Frontal cortex (tissue), 4 donors: ENCODE measurements at places on chromosomes 1 and 21.

- no peak for DNase-seq
Measured at GRCh38 chr1:42915456-42915855, 43.2 kb downstream of the SLC2A1 start.

DNA sequence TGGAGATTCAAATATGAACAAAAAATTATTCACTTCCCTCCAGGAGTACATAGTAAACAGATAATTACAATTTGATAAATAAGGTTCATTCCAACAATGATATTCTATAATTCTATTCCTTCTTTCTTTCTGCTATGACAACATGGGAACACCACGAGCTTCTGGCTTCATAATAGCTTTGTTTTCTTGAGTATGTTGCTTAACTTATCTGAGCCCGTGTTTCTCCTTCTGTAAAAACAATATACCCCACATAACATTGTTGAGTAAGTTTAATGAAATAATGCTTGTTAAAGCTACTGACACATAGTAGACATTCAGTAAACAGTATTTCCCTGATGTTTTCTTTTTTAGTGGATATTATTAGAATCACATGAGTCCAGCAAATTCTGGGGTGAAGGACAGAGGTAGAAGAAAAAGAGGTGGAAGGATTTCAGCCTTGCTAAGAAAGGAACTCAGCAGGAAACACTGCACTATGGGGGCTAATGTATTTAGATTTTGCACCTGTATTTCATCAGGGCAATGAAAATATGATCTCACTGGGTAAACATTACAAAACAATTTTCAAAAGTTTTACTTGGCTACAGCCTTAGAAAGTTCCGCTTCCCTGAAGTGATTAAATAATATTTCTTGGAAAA lies 430.8 kb upstream of the C1orf87 start:
- DNase-seq: no peak

DNA sequence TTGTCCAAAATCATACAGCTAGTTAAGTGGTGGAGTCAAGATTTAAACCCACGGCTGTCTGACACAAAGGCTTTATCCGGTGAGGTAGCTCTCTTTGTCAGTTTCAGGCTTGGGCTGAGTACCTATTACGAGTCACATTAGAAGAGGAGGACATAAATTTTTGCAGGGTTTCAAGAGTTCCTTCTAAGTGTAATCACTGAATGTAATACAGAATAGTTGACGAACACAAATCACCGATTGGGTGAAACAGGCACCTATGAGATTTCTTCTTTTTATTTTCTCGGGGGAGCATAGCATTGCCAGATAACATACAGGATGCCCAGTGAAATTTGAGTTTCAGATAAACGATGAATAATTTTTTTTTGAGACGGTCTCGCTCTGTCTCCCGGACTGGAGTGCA lies 847 bp downstream of the PSMD4 start:
- DNase-seq: no peak

DNA sequence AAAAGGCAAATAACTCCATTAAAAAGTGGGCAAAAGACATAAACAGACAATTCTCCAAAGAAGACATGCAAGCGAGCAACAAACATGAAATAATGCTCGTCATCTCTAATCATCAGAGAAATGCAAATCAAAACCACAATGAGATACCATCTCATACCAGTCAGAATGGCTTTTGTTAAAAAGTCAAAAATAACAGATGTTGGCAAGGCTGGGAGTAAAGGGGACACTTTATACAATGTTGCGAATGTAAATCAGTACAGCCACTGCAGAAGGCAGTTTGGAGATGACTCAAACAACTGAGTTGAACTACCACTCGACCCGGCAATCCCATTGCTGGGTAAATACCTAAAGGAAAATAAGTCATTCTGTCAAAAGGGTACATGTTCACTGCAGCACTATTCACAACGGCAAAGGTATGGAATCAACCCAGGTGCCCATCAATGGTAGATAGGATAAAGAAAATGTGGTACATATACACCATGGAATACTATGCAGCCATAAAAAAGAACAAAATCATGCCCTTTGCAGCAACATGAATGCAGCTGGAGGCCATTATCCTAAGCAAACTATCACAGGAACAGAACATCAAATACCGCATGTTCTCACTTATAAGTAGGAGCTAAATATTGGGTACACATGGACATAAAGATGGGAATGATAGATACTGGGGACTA lies 25.9 kb downstream of the TSPAN2 start:
- DNase-seq: no peak

GRCh38 chr1:67843331-67843730 lies 10.1 kb upstream of the GNG12 start:
- no peak for DNase-seq

DNA sequence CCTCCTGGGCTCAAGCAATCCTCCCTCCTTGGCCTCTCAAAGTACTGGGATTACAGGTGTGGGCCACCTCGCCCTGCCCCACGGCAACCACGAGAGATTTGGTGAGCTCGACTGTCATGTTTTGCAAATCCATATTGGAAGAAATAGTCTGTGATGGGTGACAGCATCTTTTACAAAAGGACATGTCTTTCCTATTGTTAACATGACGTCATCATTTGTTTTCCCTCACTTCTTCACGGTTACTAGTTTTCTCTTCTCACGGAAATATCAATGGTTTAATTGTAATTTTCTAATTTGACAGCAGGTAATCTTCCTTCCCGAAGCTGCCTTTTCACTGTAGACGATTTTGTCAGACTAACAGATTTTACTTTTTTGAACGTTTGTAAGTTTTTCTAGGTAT lies 110.8 kb upstream of the GREM2 start:
- DNase-seq: no peak

- DNase-seq: no peak
Measured at GRCh38 chr1:93692983-93693591, 11.4 kb upstream of the BCAR3 start.

DNA sequence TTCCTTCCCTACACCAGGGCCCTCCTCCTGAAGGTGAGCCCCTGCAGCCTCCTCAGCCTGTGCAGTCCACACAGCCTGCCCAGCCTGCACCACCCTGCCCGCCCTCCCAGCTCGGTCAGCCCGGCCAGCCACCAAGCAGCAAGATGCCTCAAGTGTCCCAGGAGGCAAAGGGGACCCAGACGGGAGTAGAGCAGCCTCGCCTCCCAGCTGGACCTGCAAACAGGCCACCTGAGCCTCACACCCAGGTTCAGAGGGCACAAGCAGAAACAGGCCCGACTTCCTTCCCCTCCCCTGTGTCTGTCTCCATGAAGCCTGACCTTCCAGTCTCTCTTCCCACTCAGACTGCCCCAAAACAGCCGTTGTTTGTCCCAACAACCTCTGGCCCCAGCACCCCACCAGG lies 38.8 kb downstream of the ZBTB17 start:
- no peak for DNase-seq

GRCh38 chr1:11527541-11528452 lies 48.8 kb downstream of the DISP3 start:
- DNase-seq: no peak

GRCh38 chr1:226697929-226698544 lies 41.0 kb downstream of the ITPKB start:
- DNase-seq: no peak

GRCh38 chr1:201609661-201610318 lies 70.9 kb downstream of the NAV1 start:
- DNase-seq: no peak

DNA sequence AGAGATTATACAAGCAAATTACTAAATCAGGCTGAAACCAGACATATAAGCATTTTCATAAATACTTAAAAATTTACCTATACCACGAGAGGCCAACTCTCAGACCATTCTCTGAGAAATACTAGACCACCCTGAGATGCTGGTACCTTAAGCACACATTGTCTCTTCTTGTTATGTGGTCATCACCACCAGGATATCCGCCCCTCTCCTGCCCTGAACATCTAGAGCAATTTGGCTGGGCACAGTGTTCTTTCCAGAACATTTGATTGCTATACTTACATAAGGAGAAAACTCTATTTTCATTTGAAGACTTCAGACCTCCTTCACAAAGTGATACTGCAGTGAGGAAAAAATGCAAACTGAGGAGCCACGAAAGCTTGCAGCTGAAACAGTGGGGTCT lies 36.2 kb upstream of the DUSP10 start:
- no peak for DNase-seq

DNA sequence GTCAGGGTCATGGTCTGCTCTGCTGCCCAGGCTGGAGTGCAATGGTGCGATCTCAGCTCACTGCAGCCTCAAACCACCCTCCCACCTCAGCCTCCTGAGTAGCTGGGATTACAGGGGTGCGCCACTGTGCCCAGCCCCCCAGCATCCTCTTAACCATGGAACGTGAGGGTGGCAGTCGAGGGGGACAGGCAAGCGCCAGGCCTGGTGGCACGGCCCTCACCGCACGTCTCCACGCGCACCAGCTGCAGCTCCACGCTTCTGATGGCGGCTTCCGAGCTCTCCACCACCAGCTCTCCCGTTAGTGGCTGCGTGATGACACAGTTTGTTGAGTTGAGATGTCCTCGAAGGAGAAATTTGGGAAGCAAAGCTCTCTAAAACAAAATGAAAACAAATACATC lies 39.1 kb downstream of the VPS26C start:
- DNase-seq: no peak

DNA sequence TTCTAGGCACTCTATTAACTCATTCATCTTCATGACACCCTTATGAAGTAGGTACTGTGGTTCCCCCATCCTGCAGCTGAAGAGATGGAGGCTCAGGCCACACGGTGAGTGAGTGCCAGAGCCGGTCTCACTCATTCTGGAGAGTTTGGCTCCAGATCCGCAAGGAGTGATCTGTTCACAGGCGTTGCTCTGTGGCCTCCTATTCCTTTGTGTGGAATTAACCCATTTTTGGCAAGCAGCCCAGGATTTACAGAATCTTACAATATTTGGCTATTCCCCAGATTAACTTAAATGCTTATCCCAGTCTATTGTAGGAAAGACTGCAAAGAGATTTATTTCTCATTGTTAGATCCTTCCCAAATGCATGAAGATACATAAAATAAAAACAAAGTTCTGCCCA lies 29.6 kb downstream of the KIAA0040 start:
- DNase-seq: no peak

GRCh38 chr21:43328958-43329691 lies 97.8 kb downstream of the SIK1 start:
- no peak for DNase-seq

GRCh38 chr1:54365398-54365797 lies 40.8 kb downstream of the SSBP3 start:
- DNase-seq: no peak

- DNase-seq: no peak
Measured at GRCh38 chr1:31763671-31764311, 349 bp downstream of the ADGRB2 start.

DNA sequence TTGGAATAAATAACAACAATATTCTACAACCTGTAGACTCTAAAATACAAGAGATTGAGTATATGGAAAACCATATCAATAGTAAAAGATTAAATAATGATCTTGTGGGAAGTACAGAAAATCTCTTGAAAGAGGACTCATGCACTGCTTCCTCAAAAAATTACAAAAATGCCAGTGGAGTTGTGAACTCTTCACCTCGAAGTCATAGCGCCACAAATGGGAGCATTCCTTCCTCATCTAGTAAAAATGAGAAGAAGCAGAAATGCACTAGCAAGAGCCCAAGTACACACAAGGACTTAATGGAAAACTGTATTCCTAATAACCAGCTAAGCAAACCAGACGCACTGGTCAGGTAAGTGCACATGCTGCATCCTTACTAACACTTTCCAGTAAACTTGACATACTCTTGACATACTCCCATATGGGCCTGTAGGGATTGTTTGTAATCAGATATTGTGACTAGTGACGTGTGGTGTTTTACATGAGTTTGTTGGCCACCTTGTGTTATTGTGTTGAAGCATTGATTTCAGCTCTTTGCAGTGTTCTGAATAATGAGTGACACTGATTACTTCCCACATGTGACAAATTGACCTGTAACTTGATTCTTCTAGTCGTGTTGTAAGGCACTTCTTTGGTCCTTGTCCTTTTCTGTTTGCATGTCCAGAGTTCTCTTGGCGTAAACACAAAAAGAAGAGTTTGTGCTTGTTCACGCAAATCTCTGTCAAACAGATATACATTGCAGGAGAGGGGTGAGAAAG lies 28.0 kb downstream of the MACO1 start:
- no peak for DNase-seq

GRCh38 chr1:88740784-88741183 lies 56.7 kb downstream of the PKN2 start:
- DNase-seq: no peak

DNA sequence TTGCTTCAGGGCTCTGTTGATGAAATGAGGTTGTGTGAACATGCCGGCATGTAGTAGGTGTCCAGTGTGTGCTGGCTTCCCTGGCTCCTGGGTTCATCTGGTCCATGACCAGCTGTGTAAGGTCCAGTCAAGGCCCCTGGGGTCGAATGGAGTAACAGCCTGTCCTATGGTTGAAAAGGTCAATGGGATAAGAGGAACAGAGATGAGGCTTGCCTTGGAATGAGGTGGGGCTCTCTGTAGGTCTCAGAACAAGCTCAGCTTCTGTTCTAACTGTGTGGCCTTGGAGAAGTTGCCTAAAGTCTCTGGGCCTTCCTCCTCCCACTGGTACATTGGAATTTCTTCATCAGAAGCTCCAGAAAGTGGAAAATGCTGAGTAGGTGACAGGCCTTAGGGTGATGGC lies 26.6 kb downstream of the RPS6KA1 start:
- no peak for DNase-seq

GRCh38 chr1:201954263-201955008 lies 867 bp upstream of the TIMM17A start:
- DNase-seq: no peak

GRCh38 chr1:24725209-24725651 lies 20.0 kb upstream of the CLIC4 start:
- DNase-seq: no peak

DNA sequence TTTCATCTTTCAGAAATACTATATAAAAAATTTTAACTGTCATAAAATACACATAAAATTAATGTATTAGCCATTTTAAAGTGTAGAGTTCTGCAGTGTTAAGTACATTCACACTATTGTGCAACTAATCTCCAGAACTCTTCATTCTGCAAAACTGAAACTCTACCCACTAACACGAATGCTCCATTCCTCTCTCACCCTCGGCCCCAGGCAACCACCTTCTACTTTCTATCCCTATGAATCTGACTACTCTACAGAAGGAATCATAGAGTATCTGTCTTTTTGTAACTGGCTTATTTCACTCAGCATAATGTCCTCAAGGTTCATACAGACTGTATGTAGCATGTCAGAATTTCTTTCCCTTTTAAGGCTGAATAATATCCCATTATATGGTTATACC lies 43.4 kb downstream of the LTN1 start:
- DNase-seq: no peak

DNA sequence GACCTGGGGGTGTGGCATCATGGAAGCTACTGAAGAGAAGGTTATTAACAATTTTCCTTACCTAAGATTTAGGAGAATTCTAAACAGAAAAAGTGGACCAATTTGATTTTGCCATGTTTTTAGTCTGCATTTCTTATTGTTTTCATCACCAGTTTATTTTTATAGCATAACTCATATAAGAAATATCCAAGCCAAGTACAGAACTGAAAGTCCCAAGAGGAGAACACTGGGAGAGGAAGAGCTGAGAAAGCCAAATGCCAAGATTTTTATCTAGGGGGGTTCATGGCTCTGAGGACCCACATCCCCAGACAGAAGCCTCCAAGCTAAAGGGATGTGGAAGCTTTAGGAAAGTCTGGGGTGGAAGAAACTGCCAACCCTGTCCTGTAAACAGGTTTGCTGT lies 109.4 kb upstream of the DUSP10 start:
- no peak for DNase-seq

GRCh38 chr1:55822891-55823290 lies 607.7 kb upstream of the USP24 start:
- no peak for DNase-seq
